AG04449 (cell line): ENCODE measurements at places on chromosomes 2 and 18.
A peak's percentile ranks its signal among the peaks of the same experiment; 100 is the strongest.

DNA sequence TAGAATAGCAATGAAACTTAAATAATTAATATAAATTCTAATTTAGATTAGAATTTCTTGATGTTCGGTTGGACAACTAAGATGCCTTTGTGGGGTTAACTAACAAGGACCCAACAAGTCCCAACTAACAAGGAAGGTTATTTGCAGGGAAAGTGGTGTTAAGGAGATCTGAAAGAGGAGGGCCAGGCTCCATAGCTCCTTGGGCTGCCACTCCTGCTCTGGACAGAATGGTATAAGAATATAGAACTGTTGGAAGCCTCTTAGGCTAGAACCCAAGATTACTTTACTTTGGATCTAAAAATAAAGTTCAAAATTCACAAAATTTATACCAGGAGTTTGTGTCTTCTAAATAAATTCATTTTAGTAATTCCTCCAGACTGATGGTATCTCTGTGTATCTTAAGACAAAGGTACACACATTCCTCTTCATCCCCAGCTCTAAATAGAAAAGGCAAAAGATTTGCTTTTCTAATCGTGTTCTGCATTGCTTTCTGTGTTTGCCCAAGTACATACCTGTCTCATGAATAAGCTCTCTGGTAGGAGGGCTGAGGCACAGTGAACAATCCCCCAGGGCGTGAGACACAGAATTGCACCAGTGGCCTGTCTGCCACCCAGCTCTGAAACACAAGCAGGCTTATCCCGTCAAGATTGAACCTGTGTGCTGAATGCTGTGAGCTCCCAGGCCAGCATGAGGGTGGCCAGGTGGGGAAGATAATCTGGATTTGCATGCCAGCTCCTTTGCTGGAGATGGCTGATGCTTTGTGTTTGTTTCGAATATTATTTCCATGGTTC, 176.0 kb downstream of the ACKR3 start:
- peak; percentile 61 for DNase-seq

GRCh38 chr18:22056950-22057349, 112.4 kb upstream of the GATA6 start:
- DNase-seq, result no peak

GRCh38 chr2:71860381-71860926, 287.2 kb downstream of the CYP26B1 start:
- DNase-seq, result no peak

DNA sequence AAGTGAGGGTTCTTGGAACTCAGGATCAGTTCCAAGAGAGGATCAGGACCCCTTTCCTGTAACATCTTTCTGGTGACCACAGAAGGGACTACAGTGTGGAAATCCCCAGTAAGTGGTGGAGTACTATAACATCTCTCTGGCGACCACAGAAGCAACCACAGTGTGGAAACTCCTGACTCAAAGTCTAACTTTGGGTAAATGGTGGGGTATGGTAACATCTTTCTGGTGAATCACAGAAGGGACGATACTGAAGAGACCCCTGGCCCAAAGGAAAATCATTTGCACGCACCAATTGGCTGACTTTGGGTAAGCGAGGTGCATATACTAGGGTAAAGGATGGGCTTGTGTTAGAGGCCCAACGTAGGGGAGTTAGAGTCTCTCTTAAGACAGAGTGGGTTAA, 56.3 kb upstream of the GULP1 start:
- DNase-seq, result no peak

GRCh38 chr2:197011801-197012641, 85.5 kb upstream of the PGAP1 start:
- no peak for DNase-seq

DNA sequence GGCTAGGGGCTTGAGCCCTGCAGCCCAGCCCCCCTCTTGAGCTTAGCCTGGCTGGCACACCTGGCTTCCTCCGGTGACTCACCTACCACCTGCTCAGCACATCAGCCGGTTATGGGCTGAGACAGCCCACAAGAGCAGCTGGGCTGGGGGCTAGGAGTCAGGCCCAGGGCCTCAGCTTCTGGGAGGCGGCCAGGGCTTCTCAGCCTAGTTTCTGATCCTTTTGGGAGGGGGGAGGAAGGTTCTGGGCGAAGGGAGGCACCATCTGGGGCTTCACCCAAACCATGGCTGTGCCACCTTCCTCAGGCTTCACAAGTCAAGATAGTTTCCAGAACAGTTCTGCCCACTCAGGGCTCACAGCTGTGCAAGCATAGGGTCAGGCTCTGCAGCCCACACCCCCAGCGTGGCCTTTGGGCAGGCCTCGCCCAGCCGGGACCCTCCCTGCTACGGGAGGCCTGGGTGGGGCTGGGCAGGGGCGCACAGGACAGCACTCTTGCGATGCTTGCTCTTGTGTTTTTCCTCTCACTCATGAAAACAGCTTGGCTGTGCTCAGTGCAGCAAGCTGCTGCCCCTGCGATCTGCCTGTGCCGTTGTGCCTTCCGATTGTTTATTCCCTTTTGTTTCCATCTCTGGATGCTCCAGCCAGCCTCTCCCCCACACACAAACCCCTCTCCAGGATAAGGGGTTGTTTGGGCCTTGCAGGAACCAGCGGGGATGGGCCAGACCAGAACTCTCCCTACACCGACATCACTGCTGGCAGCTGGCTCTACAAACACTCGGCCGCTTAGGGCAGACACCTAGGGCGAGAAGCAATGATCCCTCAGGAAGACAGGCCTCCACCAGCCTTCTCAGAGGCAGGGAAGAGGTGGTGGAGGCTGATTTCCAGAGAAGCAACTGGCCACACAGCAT, 26.1 kb upstream of the SEMA4C start:
- no peak for DNase-seq

GRCh38 chr2:75751360-75751759, 40.6 kb upstream of the GCFC2 start:
- DNase-seq, result no peak

DNA sequence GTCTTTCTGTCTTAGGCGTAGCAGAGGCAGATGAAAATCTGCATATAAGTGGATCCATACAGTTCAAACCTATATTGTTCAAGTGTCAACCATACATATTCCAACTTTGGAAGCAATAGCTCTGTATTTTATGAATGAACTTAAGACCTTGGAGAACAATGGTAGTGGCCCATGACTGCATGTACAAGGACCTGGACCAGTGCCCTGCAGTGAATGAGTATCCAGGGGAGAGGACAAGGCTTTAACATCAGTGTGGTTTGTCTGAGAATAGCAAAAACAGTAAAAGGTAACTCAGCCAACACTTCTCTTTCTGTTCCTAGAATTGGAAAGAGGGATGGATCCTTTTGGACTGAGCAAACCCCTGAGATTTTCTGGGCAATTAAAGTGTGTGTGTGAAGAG, 230.8 kb upstream of the LINC00305 start:
- DNase-seq, result no peak

DNA sequence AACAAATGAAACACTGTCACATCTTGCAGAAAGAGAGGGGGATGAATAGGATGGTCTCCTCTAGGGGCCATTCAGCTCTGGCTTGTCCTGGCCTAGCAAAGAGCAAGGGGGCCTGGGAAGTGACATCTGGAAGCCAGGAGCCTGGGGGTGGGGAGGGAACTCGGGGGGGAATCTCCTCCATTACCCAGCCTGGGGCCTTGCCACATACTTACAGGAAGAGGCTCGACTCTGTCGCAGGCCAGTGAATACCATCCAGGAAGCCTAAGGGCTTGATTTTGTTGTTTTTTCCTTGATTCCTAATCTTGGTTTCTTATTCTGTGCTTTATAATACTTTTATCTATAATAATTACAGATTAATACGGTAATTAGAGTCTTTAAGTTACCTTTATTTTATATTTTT, 797.5 kb upstream of the ID2 start:
- no peak for DNase-seq

DNA sequence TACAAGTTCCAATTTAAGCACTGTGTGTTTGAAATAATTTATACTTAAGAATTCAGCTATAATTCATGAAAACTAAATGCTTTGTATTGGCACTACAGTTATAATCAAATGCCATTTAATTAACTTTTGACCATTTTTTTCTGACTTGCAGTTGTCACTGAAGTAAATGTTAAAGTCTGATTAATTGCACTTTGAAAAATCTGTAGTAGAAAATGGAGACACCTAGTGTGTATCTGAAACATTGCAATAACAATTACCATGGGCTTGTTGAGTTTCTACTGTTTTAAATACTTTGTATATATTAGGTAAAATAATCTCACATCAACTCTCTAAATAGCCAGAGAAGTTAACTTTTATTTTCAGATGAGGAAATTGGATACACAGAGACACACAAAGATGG, 458.6 kb upstream of the FSIP2 start:
- DNase-seq, result no peak

- no peak for DNase-seq
Measured at GRCh38 chr2:11579867-11580659, 46.2 kb downstream of the GREB1 start.

- DNase-seq, result no peak
Measured at GRCh38 chr18:45324495-45325113, 290.7 kb upstream of the SLC14A2 start.

GRCh38 chr2:12931186-12931844, 214.6 kb downstream of the TRIB2 start:
- DNase-seq, result no peak

DNA sequence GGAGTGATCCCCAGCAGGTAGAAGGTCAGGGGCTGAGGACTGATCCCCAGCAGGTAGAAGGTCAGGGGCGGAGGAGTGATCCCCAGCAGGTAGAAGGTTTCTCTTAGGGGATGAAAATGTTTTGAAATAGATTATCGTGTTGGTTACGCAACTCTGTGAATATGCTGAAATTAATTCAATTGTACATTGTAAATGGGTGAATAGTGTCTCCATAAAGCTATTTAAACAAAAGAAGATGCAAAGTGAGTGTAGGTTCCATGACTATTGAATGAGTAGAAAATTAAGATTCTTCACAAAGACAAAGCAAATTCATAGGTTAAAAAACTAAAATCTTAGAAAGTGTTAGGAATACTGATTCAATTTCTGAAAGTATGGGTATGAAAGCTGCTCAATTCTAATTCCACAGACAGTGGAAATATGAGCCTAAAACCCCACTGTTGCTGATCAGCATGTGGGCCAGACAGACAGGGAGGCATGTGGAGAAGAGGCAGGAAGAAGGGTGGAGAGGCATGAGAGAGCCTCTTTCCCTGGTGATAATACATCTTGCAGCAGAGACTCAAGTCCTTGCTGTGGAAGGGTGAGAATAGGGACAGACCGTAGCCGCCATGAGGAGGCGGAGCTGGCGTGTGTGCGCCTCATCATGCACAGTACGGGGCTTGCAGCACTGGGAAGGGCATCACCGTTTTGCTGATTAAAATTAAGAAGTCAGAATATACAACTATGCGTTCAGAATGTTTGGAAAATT, 85.9 kb upstream of the NFATC1 start:
- DNase-seq, result no peak

DNA sequence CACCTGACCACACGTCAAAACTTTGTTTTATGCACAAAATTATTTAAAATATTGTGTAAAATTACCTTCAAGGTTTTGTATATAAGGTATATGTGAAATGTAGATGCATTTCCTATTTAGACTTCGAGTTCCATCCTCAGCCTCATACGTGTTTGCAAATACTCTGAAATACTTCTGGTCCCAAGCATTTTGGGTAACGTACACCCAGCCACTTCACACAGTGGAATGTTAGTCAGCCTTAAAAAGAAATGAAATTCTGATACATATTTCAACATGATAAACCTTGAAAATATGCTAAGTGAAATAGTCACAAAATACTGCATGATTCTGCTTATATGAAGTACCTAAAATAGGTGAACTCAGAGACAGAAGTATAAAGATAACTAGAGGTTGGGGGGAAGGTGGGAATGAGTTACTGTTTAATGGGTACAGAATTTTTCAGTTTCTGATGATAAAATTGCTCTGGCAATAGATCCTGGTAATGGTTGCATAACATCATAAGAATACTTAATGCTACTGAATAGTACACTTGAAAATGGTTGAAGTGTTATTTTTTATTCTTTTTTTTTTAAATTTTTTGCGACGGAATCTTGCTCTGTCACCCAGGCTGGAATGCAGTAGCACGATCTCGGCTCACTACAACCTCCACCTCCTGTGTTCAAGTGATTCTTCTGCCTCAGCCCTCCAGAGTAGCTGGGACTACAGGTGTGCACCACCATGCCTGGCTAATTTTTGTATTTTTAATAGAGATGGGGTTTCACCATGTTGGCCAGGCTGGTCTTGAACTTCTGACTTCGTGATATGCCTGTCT, 24.0 kb downstream of the NOP58 start:
- no peak for DNase-seq

DNA sequence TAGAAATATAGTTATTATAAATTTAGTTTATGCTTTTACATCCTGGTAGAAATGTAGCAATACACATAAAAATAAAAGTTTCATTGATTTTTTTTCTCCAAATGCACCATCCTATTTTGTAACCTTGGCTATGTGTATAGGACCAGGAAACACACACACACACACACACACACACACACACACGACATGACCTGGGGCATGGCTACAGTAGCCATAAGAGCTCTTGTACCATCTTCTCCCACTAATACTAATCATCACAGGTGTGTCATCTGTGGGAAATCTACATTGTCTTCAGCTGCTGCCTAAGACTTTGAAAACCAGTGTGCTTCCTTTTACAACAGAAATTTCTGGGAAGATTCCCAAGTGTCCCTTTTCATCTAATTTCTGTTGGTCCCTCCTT, 144.3 kb downstream of the MCFD2 start:
- no peak for DNase-seq

- no peak for DNase-seq
Measured at GRCh38 chr2:40251137-40251536, 200.8 kb downstream of the SLC8A1 start.

DNA sequence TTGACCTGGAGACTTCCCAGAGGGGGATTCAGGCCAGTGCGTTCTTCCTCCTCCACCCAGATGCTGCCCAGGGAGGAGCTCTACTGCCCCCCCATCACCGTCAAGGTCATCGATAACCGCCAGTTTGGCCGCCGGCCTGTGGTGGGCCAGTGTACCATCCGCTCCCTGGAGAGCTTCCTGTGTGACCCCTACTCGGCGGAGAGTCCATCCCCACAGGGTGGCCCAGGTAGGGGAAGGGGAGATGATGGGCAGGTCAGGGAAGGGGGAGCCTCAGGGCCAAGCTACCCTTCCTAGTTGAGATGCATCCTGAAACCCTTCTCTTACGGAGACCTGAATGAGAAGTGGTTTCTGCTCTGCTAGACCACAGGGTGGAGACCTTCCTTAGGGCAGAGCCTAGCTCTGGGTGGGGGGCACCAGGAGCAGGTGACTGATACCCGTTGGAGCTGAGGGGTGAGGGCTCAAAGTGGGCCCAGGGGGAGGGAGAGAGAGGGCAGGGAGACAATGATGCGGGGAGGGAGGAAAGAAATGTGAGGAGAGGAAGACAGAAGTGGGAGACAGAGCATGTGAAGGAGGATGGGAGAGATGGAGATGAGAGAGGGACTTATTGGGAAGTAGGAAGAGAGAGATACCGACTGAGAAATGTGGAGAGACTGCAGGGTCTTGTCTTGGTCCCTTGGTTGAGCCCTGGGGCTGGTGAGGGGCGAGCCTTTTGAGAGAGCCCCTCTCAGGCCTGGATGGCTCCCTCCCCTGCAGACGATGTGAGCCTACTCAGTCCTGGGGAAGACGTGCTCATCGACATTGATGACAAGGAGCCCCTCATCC, 159.4 kb downstream of the DYSF start:
- DNase-seq, result no peak
